Colonic mucosa (tissue), 4 donors: ENCODE measurements at places on chromosomes 7 and 10.

DNA sequence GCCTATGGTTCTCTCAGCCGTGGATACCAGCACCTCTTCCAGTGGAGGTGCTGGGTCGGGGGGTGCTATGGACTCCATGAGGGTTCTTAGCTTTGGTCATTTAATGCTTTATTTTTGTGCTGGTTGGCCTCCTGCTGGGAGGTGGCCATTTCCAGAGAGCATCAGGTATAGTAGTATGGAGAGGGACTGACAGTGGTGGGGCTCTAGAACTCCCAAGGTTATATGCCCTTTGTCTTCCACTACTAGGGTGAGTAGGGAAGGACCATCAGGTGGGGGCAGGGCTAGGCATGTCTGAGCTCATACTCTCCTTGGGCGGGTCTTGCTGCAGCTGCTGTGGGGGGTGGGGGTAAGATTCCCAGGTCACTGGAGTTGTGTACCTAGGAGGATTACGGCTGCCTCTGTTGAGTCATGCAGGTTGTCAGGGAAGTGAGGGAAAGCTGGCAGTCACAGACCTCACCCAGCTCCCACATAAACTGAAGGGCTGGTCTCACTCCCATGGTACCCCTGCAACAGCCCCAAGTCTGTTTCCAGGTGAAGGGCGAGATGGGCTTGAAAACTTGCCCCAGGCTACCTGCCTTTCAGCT lies 763.2 kb upstream of the LRRTM3 start:
- no peak for DNase-seq

GRCh38 chr7:5296611-5297226 lies 14.0 kb downstream of the SLC29A4 start:
- no peak for DNase-seq

- DNase-seq, result no peak
Measured at GRCh38 chr7:98225913-98226614, 14.8 kb downstream of the BHLHA15 start.

- no peak for DNase-seq
Measured at GRCh38 chr10:84038035-84038434, 101.3 kb upstream of the GHITM start.

DNA sequence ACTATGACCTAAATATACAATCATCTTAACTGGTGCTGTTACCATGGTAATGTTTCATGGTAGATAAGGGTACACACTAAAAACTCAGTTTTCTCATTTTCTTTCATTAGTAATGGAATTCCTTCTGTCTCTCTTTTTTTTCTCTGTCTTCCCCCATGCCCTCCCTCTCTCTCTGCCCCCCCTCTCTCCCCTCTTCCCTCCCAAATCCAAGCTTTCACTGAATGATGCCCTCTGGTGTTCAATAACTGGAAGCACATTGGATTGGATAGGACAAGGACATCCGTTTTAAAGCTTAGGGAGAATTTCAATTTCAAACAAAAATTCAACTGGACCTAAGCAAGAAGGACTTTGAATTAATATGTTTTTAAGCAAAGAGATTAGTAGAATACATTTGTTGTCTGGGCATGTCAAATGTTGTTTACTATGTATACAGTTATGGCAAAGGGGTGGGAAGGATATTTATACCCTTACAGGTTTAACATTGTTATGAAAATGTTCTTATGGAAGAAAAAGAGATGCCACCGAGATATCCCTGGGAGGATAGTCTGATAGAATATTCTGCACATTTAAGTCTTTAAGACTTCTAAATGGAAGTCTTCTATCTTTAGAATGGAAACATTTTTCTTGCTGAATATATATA lies 6.1 kb downstream of the CHRM2 start:
- DNase-seq, result no peak

GRCh38 chr10:108462005-108462404 lies 1297.5 kb upstream of the SORCS1 start:
- no peak for DNase-seq

- DNase-seq, result no peak
Measured at GRCh38 chr7:132601783-132602182, 25.5 kb upstream of the PLXNA4 start.

- DNase-seq, result no peak
Measured at GRCh38 chr7:12493863-12494686, 76.4 kb upstream of the SCIN start.

DNA sequence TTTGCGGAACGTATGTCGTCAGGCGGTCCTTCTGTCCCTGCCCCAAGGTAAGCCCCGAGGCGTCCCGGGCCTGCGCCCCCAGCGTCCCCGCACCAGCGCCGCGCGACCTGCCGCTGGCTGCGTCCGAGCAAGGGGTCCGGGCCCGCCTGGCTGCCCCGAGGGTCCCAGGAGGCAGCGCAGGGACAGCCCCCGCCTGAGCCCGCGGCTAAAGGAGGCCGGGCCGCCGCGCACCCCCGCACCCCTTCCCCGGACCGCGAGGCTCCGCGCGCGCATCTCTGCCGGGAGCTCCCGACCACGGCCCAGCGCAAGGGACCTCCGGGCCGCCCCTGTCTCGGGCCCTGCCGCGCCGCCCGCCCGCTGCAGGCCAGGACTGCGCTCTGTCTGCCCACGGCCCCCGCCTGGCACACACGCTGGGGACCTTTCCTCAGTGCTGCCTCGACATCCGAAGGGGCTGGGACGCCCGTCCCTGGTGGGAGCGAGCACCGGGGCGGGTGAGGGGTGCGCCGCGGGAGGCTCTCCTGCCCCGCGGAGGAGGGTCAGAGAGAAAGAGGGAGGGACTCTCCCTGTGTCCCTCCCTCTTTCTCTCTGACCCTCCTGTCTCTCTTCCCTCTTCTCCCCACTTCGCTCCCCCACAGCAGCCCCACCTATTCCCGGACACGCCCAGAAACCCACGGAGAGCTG lies 25.0 kb downstream of the SHH start:
- no peak for DNase-seq
